Activated naive CD4-positive, alpha-beta T cell (primary cell): ENCODE measurements at places on chromosomes 5 and 9.
A peak's percentile ranks its signal among the peaks of the same experiment; 100 is the strongest.

DNA sequence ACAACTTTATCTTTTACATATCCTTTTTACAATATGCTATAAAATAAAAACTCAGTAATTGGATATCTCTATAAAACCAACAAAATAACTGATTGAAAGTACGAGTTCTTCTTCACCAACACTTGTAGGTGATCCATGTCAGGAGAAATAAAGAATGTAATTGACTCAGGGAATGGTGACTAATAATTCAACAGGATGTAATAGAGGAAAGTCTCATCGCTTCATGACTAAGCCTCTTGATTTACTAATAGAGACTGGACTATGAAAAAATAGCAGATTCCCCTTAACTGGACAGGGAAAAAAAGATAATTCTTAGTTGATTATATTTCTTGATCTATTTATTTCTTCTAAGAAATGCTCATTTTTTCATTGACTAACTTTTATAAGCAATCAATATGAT is 507.7 kb upstream of the PTGER4 start:
- DNase-seq = no peak

GRCh38 chr5:151496041-151496484 is 48.7 kb downstream of the SLC36A1 start:
- no peak for DNase-seq

GRCh38 chr9:90878562-90878961 is 76.9 kb downstream of the SYK start:
- no peak for DNase-seq

- DNase-seq = no peak
Observed at GRCh38 chr5:150320044-150320613, 17.4 kb upstream of the ARSI start.

- DNase-seq = no peak
Observed at GRCh38 chr5:157379983-157380382, 80.0 kb upstream of the NIPAL4 start.

- no peak for DNase-seq
Observed at GRCh38 chr9:99401680-99402504, 179.8 kb downstream of the SEC61B start.

GRCh38 chr5:73969195-73970036 is 343.4 kb downstream of the ARHGEF28 start:
- no peak for DNase-seq

DNA sequence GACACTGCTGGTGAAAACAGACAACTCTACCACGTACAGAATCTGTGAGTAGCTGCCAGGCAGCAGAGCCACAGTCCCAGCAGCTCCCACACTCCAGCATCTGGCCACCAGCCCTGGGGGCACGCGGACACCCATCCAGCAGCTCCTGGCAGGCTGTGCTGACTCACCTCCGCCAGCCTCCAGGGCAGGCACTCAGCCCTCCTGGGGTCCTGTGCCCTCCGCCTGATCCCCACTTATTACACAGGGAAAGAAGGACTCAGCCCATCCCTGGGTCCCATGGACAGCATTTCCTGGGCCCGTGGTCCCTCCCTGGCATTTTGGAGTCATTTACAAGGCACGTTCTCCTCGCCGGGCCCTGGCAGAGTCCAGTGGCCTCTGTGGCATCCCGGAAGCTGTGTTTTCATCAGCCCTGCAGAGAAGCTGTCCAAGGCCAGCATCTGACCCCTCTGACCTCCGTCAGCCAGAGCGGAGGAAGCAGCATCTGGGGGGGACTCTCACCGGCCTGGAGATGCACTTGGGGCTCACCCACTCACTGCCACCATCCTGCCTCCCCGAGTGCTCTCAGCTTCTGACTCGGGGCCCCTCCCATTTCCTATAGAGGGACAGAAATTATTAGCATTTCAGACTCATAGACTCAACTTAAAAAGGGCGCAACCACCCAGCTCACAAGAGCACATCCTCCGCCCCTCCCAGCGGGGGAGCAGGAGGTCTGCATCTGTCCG is 21.6 kb downstream of the PAEP start:
- no peak for DNase-seq

- DNase-seq = no peak
Observed at GRCh38 chr5:105836268-105836667, 1834.5 kb downstream of the EFNA5 start.

DNA sequence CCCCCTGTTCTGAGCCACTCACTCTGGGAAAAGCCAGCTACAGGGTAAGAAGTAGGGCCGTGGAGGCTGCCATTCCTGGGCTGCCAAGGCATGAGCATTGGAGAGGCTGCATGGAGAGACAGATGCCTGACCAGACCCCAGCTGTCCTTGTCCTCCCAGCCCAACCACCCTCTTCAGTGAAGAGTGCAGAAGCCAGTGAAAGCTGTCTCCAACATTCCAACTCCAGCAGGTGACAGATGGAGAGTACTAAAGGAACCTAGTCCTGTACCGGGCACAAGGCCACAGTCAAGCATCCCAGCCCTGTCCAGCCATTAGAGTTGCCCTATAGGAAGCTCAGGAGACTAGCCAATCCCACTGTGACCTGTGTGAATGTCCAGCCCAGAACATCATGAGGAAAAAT is 165.1 kb downstream of the DIRAS2 start:
- no peak for DNase-seq

DNA sequence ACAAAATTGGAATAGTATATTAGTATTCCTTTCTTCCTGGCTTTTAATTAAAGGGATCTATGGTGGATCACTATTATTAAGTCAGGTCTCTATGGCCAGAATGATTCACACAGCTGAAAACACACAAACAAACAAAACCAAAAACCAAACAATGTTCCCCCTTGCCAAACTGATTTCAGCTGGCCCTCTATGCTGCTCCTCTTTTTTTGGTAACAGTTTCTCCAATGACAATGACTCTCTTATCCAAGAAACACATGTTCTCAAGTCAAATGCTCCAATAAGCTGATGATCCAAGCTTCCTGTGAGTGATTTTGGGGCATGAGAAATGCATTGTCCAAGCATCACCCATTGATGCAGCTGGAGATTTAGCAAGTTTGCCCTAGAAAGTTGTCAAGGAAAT is 193.4 kb upstream of the TUT7 start:
- DNase-seq = no peak

DNA sequence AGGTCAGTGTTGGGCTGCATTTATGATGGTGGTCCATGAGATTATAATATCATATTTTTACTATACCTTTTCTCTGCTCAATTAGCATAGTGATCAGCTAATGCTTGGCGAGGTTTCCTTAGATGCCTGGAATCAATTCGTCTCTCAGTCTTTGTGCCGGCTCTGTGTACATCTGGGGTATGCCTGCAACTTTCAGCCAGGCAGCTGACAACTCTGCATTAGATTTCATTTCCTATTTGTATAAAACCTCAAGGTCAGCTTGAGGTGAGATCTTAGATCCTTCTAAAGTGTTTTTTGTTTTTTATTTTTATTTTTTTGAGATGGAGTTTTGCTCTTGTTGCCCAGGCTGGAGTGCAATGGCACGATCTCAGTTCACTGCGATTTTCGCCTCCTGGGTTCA is 86.8 kb downstream of the MELK start:
- DNase-seq = no peak

DNA sequence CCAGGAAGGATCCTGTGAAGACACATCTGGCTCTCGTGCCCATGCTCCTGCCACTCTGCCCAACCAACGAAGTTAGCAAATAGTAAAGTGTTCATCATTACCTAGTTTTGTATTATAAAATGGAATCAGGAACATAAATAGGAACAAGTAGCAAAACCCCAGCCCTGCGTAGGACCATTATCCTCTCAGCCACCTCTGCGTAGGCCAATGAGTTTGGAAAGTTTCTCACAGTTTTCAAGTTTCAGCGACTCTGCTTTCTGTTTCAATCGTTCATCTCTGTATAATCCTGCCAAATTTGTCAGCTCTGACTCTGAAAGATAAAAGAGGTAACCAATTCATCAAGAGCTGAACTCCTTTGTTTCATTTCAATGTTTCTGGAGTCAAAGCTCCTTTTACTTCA is 10.1 kb upstream of the SPATA24 start:
- DNase-seq = no peak

GRCh38 chr5:170421826-170422225 is 32.7 kb upstream of the KCNMB1 start:
- no peak for DNase-seq

- DNase-seq = no peak
Observed at GRCh38 chr9:77133011-77133410, 44.3 kb upstream of the VPS13A start.

GRCh38 chr9:107489687-107490605 is at the start of gene KLF4:
KLF4 (minus strand) TSS chr9:107489769; CDS start chr9:107489172, 597 bp downstream.
- peak; percentile 13 for DNase-seq

- DNase-seq = no peak
Observed at GRCh38 chr9:137252555-137253506, 1.7 kb downstream of the STPG3 start.

GRCh38 chr5:16935231-16936149 is 598 bp downstream of the MYO10 start:
- no peak for DNase-seq

DNA sequence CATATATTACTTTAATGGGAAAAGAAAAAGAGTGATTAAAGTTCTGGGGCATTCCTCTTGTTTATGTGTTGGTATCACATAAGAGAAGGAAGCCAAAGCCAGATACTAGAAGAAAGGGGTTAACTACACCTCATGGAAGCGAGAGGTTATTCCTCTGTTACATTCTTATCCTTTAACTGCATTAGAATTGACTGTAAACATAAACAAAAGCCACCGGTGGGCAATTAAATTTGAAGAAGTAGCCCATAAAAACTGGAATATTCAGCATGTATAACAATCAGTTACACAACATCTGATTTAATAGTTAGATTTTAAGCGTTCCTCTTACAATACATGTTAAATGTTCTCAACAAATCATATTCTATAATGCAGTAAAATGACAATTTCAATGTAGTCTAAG is 18.8 kb downstream of the POU5F2 start:
- no peak for DNase-seq

DNA sequence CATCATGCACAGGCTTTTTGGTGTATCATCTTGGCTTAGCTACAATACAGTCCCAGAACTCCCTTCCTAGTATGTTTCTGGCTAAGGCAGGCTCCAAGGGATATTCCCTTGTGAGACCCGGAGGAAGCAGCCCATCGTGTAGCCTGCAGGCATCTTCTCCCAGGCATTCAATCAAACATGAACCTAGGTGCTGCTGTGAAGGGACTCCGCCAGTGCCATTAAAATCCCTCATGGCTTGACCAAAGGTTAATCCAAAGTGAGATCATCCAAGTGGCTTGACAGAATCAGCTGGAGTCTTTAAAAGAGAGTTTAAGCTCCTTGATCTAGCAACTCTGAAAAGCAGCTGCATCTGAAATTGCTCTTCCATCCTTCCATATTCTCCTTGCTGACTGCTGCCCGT is 333.9 kb downstream of the DIRAS2 start:
- no peak for DNase-seq

DNA sequence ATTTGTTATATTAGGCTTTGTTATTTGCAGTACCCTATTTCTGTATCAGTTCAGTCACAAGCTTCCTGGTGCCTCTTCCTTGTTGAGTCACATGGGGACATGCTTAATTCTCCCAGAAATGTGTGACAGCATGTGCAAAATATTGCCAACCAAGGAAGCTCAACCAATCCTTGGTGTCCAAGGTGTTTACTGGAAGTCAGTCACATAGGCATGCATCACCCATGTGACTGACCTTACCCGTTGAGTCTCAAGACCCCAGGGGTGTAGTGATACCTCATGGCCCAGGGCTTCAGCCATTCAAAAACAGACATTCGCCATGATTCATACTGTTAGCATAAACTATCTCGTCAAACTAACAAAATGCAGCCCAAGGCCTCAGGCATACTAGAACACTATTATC is 9.3 kb upstream of the ANKDD1B start:
- no peak for DNase-seq

DNA sequence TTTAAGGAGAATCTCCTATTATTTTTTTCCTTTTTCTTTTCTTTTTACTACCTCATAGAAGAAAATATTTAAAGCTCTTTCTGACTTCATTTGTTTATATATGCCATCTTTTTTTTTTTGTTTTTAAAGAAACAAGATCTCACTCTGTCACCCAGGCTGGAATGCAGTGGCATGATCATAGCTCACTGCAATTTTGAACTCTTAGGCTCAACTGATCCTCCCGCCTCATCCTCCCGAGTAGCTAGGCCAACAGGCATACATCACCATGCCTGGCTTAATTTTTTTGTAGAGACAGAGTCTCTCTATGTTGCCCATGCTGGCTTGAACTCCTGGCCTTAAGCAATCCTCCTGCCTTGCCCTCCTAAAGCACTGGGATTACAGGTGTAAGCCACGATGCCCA is 59.5 kb downstream of the LNPEP start:
- no peak for DNase-seq

DNA sequence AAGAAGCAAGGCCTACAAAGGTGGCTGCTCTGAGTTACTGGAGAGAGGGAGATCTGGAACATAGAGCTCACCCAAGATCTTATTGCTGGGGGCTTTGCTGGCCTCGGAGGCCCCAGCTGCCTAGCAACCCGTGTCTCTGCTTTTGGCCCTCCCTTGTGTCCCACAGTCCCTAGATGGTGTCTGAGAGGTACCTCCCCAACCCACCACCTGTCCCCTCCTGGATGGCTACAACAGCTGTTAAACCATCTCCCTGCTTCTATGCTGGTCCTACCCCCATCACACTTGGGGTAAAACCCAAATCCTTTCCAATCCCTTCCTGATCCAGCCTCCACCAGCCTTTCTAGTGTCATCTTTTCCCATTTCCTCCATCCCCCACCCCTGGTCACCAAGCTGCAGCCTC is 86.6 kb downstream of the PPARGC1B start:
- DNase-seq = no peak

DNA sequence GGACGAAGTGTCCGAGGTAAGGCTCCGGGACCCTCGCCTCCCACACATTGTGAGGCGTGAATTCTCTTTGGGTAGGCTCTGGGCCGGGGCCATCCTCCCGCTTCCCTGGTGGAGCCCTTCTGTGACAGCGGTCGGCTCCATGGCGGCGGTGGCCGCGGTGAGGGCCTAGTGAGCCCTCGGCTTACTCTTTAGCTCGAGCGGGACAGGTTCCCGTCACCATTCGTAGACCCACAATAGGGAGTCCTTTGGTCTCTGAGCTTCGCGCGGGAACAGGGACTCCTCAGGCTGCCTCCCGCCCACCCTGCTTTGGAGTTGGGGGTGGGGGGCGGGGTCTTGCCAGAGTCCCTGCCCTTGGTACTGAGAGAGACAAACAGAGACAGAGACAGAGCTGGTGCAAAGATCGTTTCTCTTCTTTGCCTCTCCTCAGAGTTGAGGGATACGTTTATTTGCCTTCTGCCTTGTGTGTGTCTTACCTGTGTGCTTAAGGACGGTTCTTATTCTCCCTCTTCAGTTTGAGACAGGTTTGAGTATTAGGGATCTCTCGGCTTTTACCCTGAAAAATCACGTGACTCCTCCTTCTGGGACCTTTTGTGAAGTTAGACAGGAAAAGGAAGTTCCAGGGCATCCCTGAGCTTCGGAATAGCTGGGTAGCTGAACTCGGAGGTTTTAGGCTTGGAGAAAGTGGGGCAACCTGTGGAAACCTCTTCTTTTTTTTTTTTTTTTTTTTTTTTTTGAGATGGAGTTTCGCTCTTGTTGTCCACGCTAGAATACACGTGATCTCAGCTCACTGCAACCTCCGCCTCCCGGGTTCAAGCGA is 833 bp downstream of the ANKHD1 start:
- DNase-seq = peak; percentile 27
